ENCODE measurements at places on chromosomes 2 and 18.

DNA sequence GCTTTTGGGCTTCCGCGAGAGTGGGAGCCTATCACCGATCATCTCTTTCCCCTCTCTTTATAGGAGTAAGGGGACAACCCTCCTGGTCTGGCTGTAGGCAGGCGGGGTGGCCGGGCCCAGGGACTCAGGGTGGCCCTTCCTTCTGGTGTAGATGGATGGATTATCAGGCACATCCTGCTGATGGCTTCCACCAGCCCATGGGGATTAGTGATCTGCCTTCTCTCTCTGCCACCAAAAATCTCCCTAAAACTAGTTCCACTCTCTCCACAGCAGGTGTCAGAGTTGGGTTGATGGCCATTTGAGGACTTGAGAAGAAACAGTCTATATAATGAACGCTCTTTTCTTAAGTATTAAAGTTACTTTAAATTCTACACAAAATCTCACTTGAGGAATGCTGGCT is 37.4 kb downstream of the NCK2 start:
- no peak for DNase-seq

- DNase-seq, result no peak
Observed at GRCh38 chr2:206805887-206806607, 40.6 kb downstream of the FASTKD2 start.

DNA sequence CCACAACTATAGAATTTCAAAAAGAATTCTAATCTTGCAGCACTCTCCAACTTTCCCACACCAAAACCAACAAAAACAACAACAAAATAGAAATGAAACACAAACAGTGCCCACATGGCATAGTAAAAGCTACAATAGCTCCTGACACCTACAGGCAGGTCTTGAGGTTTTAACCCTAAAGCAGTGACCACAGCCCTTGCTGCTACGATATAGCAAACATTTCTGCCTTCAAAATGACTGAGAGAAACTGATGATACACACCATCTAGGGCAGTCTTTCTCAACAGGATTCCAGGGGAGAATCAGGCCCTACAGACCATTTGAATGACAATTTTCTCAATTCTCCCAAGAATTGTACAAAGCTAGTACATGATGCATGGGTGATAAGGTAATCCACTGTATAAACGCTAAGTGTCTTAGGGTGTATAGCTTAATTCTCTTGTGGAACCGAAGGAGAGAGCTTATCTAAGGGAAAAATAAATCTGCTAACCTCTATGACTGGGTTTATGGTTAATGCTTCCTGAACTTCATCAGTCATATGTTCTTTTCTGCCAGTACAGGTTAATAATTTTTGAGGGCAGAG is 46.5 kb downstream of the TRAK2 start:
- no peak for DNase-seq

DNA sequence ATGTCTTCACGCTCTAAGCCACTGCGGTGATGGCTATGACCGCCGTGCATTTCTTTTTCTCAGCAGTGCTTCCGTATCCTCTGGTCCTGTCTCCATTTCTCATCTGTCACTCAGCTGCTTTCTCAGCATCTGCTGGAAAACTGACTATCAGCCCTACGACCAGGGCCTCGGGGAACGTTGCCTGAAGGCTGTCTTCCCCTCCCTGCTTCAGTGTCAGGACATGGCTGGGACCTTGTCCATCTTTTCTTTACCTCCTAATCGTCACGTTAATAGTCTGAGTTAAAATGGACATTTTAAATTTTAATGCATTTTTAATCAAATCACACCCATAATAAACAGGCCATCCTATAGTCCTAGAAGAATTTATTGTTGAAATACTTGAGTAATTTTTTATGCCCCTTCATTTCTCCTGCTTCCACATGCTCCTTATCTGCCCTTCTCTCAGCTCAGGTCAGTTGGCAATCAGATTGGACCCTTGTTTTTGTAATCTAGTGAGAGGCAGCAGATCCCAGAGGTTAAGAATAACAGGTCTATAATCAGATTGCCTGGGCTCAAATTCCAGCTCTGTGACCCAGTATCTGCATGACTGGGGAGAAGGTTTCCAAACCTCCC is 250.2 kb upstream of the SIX3 start:
- no peak for DNase-seq
